Mucosa of gallbladder (tissue), 1 donor: ENCODE measurements at places on chromosomes 2 and 18. TPM values are rescaled to one million over a fixed set of nuclear protein-coding genes. Genes with fewer than 3 reads are reported as not detected.

ANKRD36 gene
- total RNA-seq = 14.6 TPM

DNA sequence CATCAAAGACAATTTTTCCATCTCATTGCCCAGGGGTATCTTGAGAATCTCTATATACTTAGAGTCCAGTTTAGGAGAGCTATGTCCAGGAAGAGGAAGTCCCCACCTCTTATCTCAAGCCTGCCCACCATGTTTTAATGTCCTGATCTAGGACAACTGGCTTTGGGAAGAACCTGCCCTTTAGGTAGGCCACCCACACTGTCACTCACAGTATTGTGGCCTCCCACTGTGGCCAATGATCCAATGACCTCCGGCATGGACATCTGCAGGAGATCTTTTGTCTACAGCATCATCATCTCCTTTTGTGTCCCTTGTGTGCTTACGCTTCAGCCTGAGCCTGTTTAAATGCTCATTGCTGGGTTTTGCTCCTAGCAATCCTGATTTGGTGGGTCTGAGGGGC, 77.4 kb downstream of the SLC4A3 start:
- DNase-seq = no peak

- DNase-seq = no peak
Observed at GRCh38 chr2:47031909-47032668, 116.5 kb upstream of the MCFD2 start.

DNA sequence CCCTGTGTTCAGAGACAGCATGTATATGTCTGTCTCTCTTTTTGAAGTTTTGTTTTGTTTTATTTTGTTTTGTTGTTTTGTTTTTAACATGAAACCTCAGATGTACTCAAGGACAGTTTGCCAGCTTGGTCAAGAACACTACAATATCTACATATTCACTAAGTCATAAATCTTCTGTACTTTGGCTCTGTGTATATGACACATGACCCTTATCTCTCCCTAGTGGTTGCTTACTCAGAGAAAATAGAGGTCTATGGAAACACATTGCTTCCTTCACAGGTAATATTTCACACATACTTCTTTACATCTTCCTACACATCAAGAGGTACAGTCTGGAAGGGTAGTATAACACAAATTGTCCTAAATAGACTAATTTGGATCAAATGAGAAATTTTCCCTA, 312.6 kb upstream of the VRK2 start:
- DNase-seq = no peak

GRCh38 chr2:83063511-83063910, 1395.6 kb downstream of the SUCLG1 start:
- DNase-seq = no peak

LYG2 gene
- not detected for total RNA-seq

DNA sequence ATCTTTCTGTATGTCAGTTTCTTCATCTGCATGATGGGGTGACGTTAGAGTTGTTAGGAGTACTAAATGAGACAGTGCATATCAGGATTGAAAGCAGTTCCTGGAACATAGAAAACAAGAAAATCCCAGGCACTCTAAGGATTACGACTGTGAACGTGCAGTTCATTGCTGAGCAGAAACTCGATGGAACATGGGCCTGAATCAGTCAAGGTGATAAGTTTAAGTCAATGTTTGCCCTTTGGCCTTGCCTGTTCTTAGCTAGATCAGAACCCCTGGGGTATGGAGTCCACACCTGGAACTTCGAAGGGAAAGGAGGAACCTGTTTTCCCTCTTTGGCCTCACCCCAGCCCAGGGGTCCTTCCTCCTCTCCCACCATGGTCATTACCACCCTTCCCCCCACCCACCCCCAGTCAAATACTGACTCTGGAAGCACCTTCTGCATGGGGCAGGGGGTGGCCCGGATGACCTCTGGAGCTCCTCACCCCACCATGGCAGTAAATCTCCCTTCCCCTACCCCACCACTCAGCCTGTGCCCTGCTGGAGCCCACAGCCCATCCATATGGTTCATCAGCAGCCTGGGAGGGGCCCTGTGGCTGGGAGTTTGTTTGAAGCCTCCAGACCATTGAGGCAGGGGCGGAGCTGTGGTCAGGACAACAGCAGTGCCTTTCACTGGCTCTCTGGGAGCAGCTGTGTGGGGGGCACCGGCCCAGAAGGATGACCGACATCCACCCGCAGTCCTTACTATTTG, 164.1 kb downstream of the SMAD7 start:
- DNase-seq = no peak

- DNase-seq = no peak
Observed at GRCh38 chr2:120731175-120731574, 4.5 kb upstream of the GLI2 start.

DNA sequence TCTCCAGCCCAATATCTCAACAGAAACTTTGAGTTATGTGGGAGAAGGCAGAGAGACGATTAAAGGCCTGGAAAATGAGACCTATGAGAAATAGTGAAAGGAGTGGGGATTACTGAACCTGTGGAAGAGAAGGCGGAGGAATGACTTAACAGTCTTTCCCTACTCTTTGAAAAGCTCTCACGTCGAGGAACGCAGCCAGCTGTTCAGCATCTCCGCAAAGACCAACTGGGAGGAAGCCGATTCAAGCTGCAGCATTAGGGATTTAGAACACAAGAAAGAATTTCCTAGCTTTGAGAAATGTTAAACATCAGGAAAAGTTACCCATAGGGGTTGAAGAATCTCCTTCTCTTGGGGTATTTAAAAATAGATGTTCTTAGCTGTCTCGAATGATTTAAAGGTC, 233.2 kb upstream of the PARD3B start:
- DNase-seq = no peak
